ENCODE measurements at places on chromosomes 12 and 14.

GRCh38 chr12:3523058-3523457, 32.1 kb downstream of the PRMT8 start:
- DNase-seq = peak; percentile 49

GRCh38 chr12:106816231-106816630, 41.7 kb downstream of the RIC8B start:
- DNase-seq = no peak

- peak; percentile 39 for DNase-seq
These were observed 119.6 kb downstream of the LRRIQ1 start for GRCh38 chr12:85155791-85156190.

DNA sequence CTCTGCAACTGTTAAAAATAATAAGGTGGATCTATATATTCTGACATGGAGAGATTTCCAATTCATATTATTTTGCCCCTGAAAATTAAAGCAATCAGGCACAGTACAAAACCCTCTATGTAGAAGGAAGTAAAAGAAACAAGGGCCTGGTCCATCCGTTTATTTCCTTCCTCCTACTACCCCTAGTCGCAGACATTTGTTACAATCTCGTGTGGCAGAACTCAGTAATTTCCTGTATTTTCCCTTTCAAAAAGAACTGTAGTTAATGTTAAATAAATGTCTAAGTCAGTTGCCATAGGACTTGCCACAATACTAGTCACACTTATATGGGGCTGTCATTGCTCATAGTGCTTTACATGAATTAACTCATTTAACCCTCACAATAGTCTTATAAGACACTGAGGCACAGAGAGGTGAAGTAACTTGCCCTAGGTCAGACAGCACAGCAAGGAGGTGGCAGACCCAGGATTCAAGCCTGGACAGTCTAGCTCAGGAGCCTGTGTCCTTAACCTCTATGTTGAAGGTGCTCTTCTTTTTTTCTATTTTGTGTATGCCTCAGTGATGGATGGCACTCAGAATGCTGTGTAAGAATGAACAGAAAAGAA, 24.2 kb downstream of the NINJ2 start:
- DNase-seq = no peak

- no peak for DNase-seq
These were observed 16.4 kb upstream of the SRRM4 start for GRCh38 chr12:118964988-118965387.

All from ELR (cell line).